Thyroid gland (tissue), 4 donors: ENCODE measurements at places on chromosomes 2 and 18.

GRCh38 chr2:1632002-1632348 lies 112.3 kb downstream of the PXDN start:
- no peak for DNase-seq

- DNase-seq = no peak
Observed at GRCh38 chr2:189821953-189822748, 37.9 kb downstream of the PMS1 start.

GRCh38 chr2:37250869-37251740 lies 19.6 kb downstream of the NDUFAF7 start:
- DNase-seq = no peak

DNA sequence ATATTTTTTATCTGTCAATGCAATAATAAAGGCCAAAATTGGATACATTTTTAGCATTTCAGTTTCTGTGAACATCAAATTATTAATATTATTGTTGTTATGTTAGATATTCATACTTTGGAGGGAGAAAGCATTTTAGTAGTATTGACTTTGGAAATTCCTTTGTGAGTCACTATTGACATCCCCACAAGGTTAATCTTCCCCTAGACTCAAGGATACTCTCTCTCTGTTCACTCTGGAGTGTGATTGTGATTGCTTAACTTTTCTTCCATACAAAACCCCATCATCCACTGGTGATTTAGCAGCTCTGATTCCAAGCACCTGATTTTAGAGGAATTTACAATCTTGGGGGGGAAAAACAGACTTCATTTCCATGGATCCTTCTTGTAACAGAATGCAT lies 352.0 kb downstream of the THSD7B start:
- DNase-seq = no peak

DNA sequence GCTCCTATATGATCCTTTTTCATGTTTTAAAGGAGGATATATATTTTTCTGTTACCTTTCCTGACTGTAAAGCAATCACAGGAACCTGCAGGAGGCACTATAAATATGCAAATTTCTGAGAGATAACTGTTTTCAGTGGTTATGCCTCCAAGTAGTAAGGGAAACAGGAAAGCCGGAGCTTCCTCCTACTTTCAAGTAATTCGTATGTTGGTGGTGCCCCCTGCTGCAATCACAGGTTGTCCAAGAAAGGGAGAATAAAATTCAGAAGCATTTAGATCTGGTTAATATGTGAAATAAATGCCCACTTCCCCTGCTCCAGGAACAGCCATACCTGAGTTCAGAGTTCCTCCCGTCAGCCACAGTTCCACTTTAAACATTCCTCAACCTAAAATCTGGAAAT lies 12.0 kb upstream of the BCL11A start:
- no peak for DNase-seq

GRCh38 chr2:73852020-73852419 lies 23.3 kb downstream of the STAMBP start:
- DNase-seq = no peak

- DNase-seq = no peak
Observed at GRCh38 chr2:100196786-100197494, 54.5 kb upstream of the AFF3 start.

DNA sequence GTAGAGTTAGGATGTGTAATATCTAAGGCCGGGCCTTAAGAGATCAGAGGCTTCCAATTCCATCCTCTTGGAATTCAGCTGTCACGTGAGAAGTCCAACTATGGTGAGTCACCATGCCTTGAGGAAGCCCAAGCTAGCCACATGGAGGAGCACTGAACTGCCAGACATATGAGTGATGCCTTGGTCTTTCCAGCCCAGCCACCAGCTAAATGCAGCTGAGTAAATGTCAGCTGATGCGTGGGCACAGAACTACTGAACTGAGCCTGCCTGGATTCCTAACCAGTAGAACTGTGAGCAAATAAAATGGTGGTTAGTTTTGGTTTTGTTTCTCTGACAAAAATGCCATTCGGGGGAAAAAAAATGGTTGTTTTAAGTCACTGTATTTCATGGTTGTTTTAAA lies 153.7 kb upstream of the SERTAD2 start:
- DNase-seq = no peak
